ENCODE measurements at places on chromosomes 11 and 22. TPM values are rescaled to one million over a fixed set of nuclear protein-coding genes. Genes with fewer than 3 reads are reported as not detected.

Gene HBG1
- not detected for total RNA-seq

Gene RAD9A
- total RNA-seq = 2.0 TPM

Gene IGF2
- 2.3 TPM for total RNA-seq

Gene BATF2
- total RNA-seq = 0.56 TPM

Gene PDGFB
- total RNA-seq = not detected

Gene MEI1
- total RNA-seq = 1.1 TPM

Gene SOX6
- 12.5 TPM for total RNA-seq

Gene LINC01488
- total RNA-seq = not detected

Gene ARHGAP8
- 0.18 TPM for total RNA-seq

Gene ROBO4
- total RNA-seq = 0.56 TPM
